ENCODE measurements at places on chromosomes 5 and 9.

GRCh38 chr5:50822761-50823160 is 156.3 kb downstream of the PARP8 start:
- no peak for DNase-seq

DNA sequence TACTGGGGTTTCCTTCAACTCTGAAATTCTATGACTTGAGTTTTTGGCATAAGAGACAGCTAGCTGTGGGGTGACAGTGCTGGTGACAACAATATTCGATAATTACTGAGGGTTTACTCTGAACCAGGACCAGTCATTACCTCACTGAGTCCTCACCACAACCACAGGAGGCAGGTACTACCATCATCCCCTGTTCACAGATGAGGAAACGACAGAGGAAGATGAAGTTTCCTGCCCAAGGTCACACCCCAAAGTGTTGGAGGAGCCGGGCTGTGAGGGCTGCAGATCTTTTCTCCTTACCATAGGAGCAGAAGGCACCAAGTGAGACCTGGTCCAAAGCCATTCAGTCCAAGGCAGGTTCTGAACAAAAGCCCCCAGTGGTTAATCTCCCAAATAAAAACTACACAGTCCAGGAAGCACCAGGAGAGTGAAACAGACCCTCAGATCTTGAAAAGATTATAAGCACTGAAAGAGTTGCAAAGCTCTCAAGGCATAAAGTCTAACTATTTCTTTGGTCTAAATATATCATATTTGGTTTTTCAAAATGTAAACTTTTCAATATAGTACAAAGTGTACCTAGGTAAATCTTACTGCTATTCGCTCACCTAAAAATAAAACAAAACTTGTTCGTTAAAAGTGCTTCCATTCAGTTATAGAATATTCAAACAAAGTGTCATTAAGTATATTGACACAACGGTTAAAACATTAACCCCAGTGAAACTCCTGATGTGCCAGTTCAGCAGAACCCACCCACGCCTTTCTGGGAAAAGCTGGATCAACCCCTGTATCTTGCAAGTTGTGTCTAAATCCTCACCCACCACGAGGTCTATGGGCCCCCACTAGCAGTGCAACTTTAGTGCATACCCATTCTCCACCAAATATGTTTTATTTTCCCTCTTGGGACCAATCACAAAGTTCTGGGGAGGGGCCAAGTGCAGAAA is 82.6 kb upstream of the EQTN start:
- DNase-seq: no peak

DNA sequence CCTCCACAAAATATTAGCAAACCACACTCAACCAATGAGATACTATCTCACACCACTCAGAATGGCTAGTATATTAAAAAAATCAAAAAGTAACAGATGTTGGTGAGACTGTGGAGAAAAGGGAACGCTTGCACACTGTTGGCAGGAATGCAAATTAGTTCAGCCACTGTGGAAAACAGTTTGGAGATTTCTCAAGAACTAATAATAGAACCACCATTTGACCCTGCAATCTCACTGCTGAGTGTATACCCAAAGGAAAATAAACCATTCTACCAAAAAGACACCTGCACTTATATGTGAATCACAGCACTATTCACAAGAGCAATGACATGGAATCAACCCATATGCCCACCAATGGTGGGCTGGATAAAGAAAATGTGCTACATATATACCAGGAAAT is 393.5 kb downstream of the PDE4D start:
- DNase-seq: no peak

DNA sequence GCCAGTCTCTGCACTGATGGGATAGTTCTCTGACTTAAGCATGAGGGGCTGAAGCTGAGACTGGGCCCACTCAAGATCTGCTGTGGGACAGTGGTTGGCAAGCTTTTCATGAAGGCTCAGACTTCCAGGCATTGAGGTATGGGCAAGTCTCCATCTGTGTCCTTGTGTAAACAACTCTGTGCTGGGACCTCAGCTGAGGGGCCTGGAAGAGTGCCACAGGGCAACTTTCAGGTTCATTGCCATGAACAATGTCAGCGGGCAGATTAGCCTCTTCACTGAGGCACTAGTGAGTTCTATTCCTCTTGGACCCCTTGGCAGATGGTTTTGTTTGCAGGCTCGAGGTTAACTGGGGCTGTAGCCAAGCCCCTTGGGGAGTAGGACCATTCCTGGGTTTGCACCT is 127.1 kb downstream of the MRPS30 start:
- DNase-seq: no peak

- no peak for DNase-seq
Measured at GRCh38 chr5:31158686-31159085, 34.8 kb upstream of the CDH6 start.

DNA sequence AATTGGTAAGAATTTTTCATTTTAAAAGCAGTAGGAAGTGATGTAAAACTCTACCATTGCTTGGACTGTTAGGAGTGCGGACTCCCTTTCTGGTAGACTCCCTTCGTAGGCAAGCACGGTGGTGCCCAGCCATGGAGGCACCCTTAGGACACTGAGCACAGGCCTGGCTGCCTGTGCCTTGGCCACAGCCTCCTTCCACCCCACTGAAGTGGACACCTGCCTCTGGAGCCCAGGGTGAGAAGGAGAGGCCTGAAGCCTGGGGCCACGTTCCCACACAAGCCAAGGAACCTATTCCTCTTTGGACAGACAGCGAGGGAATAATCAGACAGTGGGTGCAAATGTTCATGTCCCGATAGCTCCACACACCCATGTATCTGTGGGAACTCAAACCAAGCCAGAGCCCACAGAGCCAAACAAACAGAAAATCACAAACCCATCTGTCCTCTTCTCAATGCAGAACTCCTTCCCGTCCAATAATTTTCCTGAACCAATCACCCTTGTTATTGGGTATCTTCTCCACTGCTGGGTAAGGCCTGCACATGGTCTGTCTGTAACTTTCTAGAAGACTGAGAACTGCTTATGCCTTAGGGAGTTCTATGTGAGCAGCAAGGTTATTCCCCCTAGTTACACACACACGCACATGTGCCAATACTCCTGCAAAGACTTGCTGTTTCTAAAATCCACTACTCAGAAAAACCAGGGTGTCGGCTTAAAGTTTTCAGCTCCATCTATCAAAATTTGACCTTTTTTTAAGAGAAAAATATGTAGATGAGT is 45.2 kb downstream of the UBE2QL1 start:
- DNase-seq: no peak

Measured in activated T-helper 1 cell treated with anti-CD3 and anti-CD28 coated beads, Interleukin-2, amount 50 U/mL, for 16 hours (primary cell).